Activated CD8-positive, alpha-beta T cell treated with anti-CD3 and anti-CD28 coated beads for 36 hours (primary cell): ENCODE measurements at places on chromosomes 16 and 17. TPM values are rescaled to one million over a fixed set of nuclear protein-coding genes. Genes with fewer than 3 reads are reported as not detected.

DNA sequence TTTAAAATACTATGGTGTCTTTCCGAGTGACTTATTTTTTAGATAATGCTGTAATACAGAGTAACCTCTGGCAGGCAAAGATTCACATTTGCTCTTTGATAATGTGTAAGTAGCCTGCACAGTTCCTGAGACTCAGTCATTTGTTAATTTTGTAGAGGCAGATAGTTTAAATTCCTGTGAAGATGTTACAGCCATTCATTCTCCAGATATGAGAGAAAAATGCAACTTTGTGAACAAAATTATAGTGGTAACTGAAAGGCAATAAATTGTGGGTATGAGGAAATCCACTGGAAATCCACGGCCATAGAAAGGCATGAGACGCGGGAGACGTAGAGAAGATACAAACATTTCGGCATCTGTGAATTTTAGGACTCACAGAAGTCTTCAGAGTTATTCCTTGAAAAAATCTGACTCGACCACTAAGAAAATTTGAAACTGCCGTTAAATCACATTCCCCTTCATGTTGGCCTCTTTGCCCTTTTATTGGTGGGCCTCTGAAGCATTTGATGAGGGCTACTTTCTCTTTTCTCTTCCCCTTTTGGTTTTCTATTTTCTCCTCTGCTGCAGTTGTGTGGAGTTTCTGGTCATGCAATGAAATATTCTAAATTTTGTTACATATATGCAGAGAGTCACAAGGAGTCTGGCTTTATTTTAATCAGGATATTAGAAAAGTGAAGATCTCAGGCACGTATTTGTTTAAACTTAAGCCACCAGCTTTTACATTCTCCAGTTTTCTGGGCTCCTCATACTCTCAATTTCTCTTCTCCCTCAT lies 18.8 kb downstream of the HS3ST3A1 start:
- DNase-seq: no peak

PTX4 gene
- not detected for total RNA-seq

CCL1 gene
- total RNA-seq: not detected

DNA sequence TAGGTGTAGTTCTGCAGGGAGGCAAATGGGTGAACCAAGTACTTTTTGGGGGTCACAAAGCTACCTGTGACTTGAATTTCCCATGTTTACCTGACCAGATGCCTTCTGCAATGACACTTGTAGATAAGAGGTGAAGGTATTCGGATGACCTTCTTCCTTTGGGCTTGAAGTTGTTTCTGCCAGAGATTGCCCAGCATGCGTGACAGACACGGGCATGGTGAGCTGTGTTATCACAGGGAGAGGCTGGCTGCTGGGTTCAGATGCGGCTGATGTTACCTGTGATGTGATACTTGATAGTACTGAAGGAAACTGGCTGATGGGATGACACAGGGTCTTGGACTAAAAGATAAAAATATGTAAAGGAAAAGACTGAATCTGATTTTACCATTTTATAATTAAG lies 14.1 kb downstream of the PKD1L3 start:
- DNase-seq: no peak

CAVIN1 gene
- total RNA-seq: 2.0 TPM

GRCh38 chr17:28719021-28719433 lies 758 bp upstream of the RPL23A start:
- DNase-seq: no peak

DNA sequence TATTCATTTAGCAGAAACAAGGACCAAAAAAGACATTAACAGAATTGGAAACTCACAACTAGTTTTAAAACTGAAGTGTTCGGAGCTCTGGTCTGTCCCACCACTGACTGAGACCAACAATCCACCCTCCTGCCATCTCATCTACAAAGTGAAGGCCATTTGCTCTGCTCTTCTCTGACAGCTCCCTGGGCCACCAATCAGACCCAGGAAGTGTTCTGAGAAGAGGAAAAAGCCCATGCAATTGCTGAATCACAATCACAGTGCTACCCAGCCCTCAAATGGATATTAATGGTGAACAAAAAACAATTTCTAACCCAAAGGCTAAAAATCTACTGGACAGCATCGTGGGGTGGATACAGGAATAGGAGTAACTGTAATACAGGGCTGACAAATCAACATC lies 2.1 kb downstream of the RPL23 start:
- DNase-seq: no peak

DNA sequence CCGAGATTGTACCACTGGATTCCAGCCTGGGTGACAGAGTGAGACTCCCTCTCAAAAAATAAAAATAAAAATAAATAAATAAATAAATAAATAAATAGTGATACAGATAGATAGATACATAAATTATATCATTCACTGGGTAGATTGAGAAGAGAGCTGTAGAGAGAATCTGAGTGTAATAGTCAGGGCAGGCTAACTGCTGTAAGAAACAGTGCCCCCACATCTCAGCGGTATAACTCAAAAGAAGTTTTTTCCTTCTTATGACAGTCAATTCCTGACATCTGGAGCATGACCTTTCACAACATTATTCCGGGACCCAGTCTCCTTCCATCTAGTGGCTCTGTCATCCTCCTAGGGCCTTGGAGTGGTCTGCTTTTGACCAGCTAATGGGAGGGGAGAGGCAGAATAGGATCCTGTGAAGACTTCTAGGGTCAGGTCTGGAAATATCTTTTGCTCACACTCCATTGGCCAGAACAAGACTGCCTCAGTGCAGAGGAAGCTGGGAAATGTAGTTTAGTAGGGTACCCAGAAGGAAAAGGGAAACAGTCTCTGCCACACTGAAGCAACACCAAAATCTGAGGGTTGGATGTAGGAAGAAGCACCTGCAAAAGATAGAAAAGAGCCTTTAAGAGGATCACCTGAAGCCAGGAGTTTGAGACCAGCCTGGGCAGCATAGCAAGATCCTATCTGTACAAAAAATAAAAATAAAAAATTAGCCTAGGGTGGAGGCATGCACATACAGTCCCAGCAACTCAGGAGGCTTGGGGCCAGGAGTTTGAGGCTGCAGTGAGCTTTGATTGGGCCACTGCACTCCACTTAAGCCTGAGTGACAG lies 3.0 kb upstream of the QPRT start:
- no peak for DNase-seq
